ENCODE measurements at places on chromosomes 7 and 10. TPM values are rescaled to one million over a fixed set of nuclear protein-coding genes. Genes with fewer than 3 reads are reported as not detected.

GRCh38 chr10:98331885-98332284 lies 63.9 kb upstream of the LOXL4 start:
- peak; percentile 79 for ATAC-seq

Gene IPMK
- total RNA-seq: 9.3 TPM

GRCh38 chr10:5537684-5538083 lies 12.9 kb downstream of the CALML3 start:
- ATAC-seq: no peak

GRCh38 chr7:132095111-132095765 lies 481.0 kb downstream of the PLXNA4 start:
- no peak for ATAC-seq

DNA sequence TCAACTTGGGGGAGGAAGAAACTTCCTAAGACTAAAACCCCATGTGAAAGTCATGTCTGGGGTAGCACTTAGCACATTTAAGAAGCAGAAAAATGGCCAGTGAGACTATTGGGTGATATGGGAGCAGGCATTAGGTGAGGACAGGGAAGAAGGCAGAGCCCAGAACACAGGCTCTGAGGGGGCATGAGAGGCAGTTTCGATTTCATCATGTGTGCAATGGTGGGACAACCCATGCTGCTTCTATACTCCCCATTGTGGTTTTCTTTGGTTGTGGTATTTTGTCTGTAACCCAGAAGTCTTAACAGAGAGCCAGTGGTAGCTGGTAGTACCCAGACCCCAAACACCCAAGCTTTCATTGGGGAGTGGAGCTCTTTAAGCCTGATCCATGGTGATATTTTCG lies 752.0 kb downstream of the GRID1 start:
- no peak for ATAC-seq

DNA sequence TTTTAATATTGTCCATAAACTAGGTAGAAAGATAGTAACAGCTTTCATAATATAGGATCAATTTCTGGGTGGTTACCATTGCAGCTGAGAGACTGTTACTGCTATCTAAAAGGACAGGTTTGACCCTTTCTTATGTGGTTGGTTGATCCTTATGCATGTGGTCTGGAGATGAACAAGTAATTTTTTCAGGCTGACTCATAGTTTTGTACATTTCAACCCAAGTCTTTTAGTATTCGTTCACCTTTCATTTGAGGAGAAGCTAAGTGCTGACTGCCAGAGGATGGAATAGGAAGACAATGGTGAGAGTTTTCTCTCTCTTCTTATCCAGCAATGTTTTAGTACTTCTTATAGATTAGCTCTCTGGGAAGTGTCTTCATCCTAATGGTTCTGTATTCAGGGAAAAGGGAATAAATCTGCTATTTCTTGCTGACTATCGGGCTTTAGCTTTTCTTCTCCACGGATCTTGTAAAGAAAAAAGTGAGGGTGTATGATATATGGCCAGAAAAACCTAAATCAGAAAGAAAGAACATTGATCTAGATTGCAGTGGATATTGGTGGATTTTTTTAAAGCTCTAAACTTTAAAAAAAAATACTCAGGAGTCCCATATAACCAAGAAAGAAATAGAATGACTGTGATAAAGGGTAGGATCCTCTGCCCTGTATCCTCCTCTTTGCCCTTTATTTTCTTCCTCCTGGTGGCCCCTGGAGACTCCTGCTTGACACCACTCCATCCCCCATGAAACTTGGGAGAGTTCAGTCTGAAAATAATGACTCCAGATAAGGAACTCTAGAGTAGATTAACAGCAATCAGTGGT lies 88.0 kb downstream of the CPED1 start:
- ATAC-seq: no peak

- ATAC-seq: no peak
Measured at GRCh38 chr10:124517461-124517860, 55.8 kb downstream of the LHPP start.

DNA sequence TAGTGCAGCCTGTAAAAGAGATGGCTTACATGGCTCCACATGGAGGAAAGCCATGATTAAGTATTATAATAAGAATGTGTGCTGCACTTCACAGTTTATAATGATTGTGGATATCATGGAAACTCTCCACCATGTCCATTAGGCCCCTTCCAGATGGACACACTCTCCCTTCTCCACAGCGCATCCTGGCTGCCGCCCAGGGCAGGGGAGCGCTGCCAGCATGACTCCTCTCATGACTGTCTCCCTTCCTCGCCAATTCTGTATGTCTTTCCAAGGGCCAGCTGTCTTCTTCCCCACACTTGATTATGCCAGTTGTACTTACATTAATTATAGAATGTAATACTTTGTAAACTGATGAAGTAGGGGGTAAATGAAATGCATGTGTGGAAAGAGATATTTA lies 259.3 kb upstream of the TMEM72 start:
- no peak for ATAC-seq

GRCh38 chr10:34524369-34525091 lies 290.6 kb downstream of the PARD3 start:
- no peak for ATAC-seq

Gene LRIT1
- not detected for total RNA-seq

DNA sequence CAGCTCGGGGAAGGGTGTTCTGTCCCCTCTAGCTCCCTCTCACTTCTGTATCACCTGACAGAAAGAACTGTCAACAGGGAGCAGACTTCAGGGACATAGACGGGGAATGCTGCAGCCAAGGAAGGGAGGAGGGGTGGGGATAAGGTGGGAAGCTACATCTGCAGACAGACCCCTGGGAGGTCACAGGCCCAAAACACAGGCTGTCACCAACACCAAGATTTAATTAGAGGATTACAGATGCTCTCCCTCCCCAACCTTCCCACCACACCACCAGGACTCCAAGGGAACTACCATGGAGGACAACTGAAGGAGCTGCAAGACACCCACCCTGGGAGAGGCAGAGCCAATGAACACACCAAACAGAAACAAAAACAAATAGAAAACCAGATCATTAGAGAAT lies 425.2 kb upstream of the VSTM2A start:
- ATAC-seq: no peak

GRCh38 chr10:58586282-58587245 lies 73.9 kb downstream of the BICC1 start:
- peak; percentile 90 for ATAC-seq

DNA sequence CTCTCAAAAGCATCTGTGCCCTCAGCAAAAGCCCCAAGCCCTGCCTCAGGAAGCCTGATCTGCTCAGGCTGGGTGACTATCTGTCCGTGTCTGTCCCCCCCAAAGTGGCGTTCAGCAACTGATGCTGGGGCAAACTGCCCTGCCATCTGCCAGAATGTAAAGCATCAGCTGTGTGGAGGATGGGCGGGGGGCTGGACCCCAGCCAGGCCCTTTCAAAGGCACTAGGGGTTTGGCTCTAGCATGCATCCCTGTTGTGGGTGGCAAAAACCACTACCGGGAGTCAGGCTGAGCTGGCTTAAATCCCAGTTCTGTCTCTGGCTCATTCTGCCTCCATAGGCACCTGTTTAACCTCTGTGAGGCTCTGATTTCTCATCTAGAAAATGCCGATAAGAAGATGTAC lies 35.5 kb downstream of the GPRIN2 start:
- no peak for ATAC-seq

GRCh38 chr7:70142247-70142932 lies 544.1 kb downstream of the AUTS2 start:
- ATAC-seq: no peak

GRCh38 chr10:42929236-42929635 lies 146.6 kb downstream of the BMS1 start:
- no peak for ATAC-seq

DNA sequence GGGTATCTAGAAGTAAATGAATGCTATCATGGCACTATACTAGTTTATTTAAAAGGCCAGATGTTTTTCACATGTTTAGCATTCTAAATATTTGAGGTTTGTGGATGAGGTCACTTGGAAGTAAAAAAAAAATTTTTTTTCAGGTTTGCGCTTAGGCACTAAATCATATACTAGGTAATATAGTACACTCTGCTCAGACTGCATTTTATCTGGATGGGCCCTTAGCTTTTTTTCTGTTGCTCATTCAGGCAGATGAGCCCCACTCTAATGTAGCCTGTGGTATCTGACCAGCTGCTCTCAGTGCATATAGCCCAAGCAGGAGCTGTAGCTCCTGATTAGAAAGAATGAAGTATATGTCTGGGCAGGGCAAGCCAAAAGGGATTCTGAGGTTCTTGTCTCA lies 210.1 kb downstream of the AUTS2 start:
- ATAC-seq: no peak

DNA sequence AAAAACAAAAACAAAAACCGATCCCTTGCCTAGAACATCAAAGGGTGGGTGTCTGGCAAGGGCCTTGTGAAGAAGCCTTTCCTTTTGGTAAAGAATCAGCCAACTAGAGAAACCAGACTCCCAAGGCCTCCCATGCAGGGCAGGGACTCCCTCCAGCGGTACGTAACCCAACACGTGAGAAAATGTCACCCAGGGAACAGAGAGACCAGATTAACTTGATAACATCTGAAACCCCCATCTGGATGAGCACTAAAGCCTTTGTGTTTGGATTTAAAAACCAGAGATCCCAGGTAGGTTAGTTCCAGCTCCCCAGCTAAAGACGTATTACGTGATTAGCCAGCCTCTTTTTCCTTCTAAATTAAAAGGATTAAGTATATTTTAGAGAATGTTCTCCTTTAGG lies 3.0 kb upstream of the HABP2 start:
- ATAC-seq: no peak

GRCh38 chr7:151925446-151926335 lies 30.6 kb upstream of the GALNTL5 start:
- ATAC-seq: peak; percentile 12

DNA sequence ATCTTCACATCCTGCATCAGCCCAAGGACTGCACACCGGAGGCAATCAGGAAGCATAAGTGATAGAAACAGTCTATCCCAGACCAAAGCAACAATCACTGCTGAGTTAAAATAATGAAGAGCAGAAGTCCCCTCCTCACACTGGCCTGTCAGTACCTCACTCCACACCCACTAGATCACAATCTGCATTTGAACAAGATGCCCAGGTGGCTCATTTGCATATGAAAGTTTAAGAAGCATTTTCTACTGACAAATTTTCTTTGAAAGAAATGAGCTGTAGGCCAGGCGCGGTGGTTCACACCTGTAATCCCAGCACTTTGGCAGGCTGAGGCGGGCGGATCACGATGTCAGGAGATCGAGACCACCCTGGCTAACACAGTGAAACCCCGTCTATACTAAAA lies 77.4 kb downstream of the CUL2 start:
- no peak for ATAC-seq

DNA sequence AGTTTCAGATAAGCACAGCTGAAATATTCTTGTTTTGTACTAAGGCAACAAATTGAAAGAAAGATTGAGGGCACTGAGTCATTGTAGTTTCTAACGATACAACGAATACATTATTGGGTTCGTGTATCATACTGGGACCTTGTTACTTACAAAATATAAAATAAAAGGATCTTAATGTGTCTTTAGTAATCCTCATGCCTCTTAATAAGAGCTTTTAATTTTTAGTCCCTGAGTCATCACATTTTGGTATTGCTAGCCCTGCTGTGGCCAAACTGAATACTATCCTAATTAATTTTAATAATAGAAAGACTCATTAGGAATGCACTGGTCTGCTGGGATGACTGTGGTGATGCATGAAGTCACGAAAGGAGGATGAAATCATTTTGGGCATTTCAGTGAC lies 309.7 kb downstream of the EXOC4 start:
- ATAC-seq: no peak

GRCh38 chr7:37118004-37118403 lies 330.7 kb downstream of the ELMO1 start:
- ATAC-seq: no peak

Gene ANLN
- 3.8 TPM for total RNA-seq

DNA sequence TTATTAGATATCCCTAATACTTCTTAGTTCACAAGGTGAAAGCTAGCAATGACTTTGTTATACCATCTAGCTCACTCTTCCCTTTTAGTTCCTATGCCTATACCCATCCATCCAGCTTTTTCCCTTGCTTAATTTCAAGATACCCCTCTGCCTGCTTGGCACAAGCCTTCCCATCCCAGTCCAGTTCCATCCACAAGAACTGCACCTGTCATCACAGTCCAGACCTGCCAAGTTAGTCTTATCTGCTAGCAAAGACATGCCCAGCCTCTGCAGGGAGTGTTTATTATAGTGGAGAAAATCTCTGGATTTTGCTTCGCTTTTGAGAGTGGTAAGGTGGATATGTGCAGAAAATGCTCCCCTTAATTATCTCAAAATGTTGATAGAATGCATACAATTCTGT lies 158.2 kb downstream of the ST7 start:
- ATAC-seq: no peak

GRCh38 chr10:78768876-78769275 lies 299.9 kb upstream of the ZMIZ1 start:
- no peak for ATAC-seq

GRCh38 chr7:130154131-130154500 lies 51.1 kb downstream of the TMEM209 start:
- ATAC-seq: peak; percentile 28

Gene SLC26A5
- 3.3 TPM for total RNA-seq

GRCh38 chr10:110052916-110053315 lies 45.1 kb downstream of the ADD3 start:
- no peak for ATAC-seq

DNA sequence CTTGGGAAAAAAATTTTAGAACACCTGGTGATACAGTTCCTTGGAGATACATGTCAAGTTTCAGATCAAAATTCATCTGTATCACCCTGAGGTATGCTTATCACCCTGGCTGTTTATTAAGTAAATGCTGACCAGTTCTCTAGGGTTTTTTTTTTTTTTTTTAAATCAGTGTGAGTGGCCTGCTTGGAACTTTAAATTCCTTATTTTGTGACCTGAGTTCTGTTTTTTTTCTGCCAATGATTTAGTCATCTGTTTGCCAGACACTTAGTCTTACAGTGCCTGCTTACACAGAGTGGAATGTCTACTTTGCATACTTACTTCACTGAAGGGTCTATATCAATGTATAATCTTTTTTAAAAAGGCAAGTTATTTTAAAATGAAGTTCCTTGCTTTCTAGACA lies 1.8 kb downstream of the TSPAN13 start:
- no peak for ATAC-seq

GRCh38 chr7:4113271-4113670 lies 568.8 kb upstream of the FOXK1 start:
- no peak for ATAC-seq
